SJCRH30 (cell line): ENCODE measurements at places on chromosomes 4 and X.

GRCh38 chr4:188082796-188083195, 26.6 kb downstream of the TRIML2 start:
- no peak for DNase-seq

DNA sequence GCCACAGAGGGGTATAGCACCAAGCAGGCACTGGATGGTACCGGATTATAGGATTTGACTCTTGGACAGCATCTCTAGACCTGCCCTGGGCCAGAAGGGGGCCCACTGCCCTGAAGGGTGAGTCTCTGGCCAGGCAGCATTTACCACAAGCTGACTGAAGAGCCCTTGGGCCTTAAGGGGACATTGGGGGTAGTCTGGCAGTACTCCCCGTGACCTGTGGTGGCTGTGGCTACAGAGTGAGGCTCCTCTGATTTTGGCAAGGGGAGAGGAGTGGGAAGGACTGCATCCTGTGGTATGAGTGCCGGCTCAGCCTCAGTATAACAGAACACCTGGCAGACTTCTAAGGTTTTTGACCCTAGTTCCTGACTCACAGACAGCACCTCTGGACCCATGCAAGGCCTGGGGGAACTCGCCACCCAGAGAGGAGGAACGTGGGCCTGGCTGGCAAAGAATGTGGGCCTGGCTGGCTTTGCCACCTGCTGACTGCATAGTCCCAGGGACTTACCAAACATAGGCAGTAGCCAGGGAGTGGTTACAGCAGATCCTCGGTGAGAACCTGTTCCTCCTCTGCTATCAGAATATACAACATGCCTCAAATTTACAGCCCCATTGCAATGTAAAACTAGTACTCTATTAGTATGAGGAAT, 48.1 kb downstream of the ABCB7 start:
- no peak for DNase-seq

DNA sequence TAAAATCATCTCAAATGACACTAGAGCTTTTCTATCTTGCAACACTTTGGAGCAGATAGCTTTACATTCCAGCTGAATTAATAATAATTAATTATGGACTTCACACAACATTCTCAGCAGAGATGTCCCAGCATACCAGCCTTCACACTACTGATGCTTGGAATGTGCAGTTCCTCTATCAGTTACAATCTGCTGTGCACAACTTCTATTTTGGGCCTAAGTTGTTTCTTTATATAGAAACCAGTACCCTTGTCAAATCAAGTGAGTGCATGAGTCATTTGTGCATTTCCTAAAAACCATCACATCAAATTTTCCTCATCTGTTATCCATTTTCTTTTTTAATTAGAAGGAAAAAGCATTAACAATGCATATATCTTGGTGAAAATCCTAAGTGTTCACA, 8.8 kb upstream of the RASL11B start:
- no peak for DNase-seq

- DNase-seq, result no peak
Measured at GRCh38 chr4:173761236-173761635, 231.2 kb upstream of the HAND2 start.

DNA sequence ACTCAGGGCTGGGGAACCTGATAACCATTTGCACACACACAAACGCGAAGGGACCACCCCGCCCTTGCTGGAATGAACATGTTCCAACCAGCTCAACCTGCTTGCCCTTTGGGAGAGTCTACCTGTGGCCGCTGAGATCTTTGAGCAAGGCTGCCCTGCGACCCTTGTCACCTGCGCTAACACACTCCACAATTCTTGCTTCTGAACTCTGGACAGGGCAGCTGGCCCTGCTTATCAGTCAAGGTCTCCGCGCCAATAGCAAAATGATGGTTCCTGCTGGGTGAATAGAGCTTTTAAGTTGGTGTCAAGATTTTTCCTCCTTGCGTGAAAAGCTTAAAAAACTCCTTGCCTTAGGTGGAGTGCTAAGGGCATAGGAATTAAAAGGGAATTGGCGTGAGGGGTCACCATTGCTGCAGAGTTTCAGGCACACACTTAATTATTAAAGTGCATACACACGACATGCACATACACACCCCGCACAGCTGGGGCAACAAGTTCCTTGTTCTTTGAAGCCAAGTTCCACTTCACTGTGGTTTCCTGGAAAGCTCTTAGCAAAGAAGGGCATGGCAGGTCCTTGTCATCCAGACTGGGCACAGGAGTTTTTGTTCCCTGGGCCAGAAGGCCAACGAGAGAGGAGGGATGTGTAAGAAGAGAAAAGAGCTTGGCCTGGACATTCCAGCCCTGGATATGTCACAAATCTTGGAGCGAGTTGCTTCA, 207.7 kb downstream of the STIM2 start:
- DNase-seq, result no peak

DNA sequence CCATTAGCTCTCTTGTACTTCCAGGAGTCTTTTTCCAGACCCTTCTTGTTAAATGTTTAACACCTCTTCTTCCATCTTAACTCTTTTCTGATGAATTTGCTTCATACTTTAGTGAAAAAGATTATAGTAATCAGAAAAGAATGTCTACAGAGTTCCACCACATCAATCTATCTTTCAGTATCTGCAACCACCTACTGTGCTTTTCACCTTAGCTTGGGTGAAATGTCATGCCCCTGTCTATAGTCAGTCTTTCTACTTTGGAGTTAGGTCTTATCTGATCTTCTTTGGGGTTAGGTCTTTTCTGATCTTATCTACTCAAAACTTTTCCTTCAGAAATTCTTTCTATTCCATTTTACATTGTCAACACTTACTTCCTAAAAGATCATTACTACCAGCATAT, 1310.2 kb downstream of the PCDH7 start:
- DNase-seq, result no peak

DNA sequence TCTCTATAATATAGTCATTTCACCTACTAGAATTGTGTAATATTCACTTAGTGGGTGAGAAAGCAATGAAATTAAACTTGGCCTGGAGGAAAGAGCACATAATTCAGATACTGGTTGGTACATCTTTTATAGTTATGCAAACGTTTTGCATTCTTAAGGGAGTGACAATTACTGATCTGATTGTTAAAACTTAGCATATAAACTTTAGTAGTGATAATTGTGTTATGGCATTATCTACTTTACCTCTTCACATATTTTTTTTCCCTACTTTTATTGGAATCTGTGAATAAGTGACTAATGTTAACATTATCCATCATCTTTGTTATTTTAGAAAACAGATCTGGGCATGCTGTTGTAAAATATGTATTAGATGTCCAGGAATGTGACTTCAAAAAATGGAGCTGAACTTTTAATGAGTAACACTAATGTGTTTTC, 217.4 kb upstream of the GIMD1 start:
- no peak for DNase-seq

GRCh38 chr4:4854649-4855295, 4.7 kb upstream of the MSX1 start:
- peak; percentile 26 for DNase-seq

DNA sequence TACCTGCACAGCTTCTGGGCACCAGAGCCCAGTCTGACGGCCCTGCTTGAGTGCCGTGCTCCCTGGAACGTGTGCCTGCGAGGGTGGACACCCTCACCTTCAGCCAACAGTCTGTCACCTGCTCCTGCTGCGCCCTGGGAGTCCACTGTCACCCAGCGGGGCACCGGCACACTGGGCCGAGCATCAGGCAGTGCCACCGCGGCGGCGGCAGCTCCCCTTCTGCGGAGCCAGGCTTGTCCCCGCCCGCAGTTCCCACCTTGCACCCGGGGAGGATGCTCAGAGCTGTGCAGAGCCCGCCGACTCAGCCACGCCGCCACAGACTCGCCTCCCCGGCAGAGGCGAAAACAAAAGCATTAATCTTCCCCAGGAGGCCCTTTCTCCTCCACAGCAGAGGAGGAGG, 86.8 kb downstream of the ABLIM2 start:
- DNase-seq, result no peak

DNA sequence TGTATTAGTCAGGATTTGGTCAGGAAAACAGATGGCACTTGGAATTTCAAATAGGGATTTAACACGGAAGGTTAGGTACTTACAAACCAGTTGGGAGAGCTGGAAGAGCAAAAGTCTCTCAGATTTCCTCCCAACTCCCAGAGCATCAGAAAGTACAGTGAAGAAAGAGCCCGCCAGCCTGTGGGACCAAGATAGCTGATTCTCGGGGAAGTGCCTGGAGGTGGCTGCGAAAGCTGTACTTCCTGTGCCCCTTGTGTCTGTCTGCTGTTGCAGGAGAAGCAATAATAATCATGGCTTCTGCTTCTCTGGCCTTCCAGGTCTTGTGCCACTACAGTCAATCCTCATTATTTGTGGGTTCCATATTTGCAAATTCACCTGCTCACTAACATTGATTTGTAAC, 221.0 kb upstream of the BCOR start:
- DNase-seq, result no peak

- no peak for DNase-seq
Measured at GRCh38 chr4:4913147-4913561, 53.7 kb downstream of the MSX1 start.

GRCh38 chrX:118698516-118699170, 28.8 kb upstream of the IL13RA1 start:
- no peak for DNase-seq

GRCh38 chr4:101171747-101172146, 175.6 kb downstream of the PPP3CA start:
- no peak for DNase-seq
